ENCODE measurements at places on chromosomes 2 and 18. TPM values are rescaled to one million over a fixed set of nuclear protein-coding genes. Genes with fewer than 3 reads are reported as not detected.

Gene CD207
- total RNA-seq = not detected

Gene LIMS2
- 18.7 TPM for total RNA-seq

Gene IGFBP2
- 136 TPM for total RNA-seq

Gene EML6
- 3.9 TPM for total RNA-seq

Gene GRHL1
- 15.9 TPM for total RNA-seq

Gene HOXD11
- 6.0 TPM for total RNA-seq

Gene AKAIN1
- not detected for total RNA-seq

Gene MYO1B
- 138 TPM for total RNA-seq

- DNase-seq = no peak
Measured at GRCh38 chr18:5195656-5196055, 1.4 kb downstream of the AKAIN1 start.

DNA sequence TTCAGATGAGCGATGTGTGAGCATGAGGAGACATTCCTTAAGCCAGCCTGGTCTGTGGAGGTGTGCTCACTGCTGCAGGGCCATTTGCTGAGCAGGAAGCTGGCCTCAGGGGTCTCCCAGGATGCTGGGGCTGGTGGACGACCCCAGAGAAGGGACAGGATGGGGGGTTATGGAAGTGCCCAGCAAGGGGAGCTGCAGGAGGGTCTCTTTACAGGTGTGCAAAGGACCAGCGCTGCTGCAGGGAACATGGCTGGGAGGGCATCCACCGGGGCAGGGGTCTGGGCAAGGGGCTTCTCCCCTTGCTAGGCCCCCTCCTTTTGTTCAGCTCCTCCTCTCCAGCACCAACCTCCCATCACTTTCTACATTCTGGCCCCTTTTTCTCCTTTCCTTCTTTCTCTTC lies 185.2 kb downstream of the GBX2 start:
- DNase-seq = no peak

DNA sequence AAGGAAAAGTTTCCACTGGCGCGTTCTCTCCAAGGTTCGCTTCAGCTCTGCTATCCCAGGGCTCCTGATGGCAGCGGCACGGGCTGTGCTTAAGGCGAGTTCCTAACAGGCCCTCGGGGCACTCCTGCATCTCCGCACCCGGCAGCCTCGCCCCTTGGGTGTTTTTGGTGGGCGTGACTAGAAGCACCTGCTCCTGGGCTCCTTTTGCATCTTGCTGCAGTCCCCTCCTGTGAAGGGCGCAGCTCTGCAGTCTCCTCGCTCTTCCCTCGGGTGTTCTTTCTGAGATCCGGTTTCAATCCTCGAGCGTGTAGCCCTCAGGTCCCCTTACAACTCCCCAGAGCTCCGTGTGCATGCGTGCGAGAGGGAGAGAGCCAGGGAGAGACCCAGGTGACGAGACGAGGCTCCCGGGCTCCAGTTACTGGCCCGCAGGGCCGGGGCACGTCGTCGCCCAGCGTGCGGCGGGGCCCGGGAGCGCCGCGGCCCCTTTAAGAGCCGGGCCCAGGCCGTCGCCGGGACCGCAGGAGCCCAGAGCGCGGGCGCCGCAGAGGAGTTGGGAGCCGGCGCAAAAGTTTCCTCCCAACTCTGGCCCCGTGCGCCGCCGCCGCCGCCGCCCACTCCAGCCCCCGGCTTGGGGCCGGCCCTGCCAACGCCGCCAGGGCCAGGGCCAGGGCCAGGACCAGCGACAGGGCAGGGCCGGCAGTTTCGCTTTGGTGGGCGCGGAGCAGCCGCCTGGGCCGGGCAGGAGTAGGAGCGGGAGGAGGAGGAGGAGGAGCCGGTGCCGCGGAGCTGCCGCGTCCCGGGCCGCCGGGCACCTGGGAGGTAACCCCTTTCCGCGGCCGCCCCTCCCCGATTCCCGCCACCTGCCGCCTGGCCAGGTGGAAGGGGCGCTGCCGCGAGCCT lies at the start of gene PARD3B:
Gene PARD3B, plus strand, starts transcription at position 515 of the 900 bp plus-strand sequence. CDS start 525 bp downstream, outside the sequence.
- no peak for DNase-seq

DNA sequence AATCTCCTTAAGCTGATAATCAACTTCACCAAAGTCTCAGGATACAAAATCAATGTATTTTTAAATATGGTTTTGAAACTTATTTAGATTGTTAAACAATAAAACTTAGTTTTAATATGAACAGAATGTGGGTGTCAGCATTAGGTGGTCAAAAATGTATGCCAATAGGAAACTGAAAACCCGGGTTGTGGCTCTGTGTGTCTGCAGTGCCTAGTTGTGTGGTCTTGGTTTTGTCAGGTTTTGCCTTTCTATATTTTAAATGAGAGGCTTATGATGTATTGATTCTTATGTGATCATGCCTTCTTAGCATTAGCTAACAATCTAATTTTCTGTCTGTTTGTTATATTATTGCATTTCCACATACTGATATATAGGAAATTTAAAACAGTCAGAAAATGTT lies 227.8 kb downstream of the ZNF407 start:
- no peak for DNase-seq

GRCh38 chr2:211070547-211070946 lies 514.1 kb downstream of the CPS1 start:
- DNase-seq = no peak

GRCh38 chr2:70829916-70830315 lies 5.7 kb downstream of the CD207 start:
- no peak for DNase-seq

- no peak for DNase-seq
Measured at GRCh38 chr2:21890716-21891115, 766.9 kb downstream of the TDRD15 start.

- no peak for DNase-seq
Measured at GRCh38 chr18:8069708-8070107, 502.6 kb downstream of the PTPRM start.

DNA sequence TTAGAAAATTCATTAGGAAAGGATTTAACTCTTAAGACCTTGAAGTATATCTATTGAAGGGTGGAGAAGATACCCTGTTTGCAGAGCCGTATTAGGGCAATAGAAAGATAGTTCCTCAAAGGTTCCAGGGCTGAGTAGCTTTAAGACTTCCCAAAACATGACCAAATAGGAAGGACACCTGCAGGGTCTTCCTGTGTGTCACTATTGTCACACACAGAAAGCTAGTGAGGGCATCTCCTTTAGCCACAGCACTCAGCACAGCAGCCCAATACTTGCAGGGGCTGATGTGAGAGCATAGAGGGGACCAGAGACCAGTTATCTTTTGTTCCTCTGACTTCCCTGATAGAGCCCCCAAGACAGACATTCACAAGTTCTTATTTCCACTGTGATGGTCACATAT lies 93.7 kb downstream of the PAX3 start:
- DNase-seq = no peak

- DNase-seq = no peak
Measured at GRCh38 chr18:12839057-12839525, 44.9 kb downstream of the PTPN2 start.

DNA sequence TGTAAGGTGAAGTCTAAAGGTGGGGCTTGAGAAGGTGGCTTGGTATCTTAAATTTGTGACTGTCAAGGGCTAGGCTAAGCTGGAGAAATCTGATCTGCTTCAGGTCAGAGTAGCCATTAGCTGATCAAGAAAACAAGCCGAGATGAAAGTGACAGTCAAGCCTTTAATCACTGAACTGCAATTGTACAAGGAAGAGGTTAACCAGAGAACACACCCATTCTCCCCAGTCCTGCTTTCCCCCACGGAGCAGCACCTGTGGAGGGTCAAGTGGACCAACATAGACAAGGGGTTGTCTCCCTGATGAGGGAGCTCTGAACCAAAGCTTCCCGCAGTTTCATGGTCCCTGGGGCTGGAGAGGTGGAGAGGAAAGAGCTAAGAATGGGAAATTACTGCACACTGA lies 901.2 kb downstream of the DCC start:
- DNase-seq = no peak

DNA sequence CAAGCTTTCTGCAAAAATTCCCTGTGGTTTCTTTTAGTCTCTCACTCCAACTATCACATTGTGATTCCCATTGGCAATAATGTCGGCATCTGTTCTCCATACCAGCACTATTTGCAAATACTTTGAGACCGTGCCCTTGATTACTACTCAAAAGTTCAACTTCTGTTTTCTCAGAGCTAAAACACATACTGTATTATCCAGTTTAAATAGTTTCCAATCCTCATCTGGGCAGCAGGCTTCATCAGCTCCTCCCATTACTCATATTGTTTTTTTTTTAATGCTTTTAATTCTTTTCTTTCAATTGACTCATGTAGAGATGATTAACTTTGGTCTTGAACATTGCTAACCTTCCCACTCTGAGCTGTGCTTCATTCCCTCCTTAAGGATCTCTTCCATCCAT lies 135.8 kb downstream of the METTL8 start:
- DNase-seq = no peak

Data from urinary bladder (tissue), 4 donors.